ENCODE measurements at places on chromosomes 2 and 18. TPM values are rescaled to one million over a fixed set of nuclear protein-coding genes. Genes with fewer than 3 reads are reported as not detected.
A peak's percentile ranks its signal among the peaks of the same experiment; 100 is the strongest.

SOX11 gene
- total RNA-seq, result 9.8 TPM

ERICH2 gene
- not detected for total RNA-seq

CFAP65 gene
- not detected for total RNA-seq

GRCh38 chr18:55634545-55634944 is 46.6 kb upstream of the TCF4 start:
- DNase-seq, result no peak

DNA sequence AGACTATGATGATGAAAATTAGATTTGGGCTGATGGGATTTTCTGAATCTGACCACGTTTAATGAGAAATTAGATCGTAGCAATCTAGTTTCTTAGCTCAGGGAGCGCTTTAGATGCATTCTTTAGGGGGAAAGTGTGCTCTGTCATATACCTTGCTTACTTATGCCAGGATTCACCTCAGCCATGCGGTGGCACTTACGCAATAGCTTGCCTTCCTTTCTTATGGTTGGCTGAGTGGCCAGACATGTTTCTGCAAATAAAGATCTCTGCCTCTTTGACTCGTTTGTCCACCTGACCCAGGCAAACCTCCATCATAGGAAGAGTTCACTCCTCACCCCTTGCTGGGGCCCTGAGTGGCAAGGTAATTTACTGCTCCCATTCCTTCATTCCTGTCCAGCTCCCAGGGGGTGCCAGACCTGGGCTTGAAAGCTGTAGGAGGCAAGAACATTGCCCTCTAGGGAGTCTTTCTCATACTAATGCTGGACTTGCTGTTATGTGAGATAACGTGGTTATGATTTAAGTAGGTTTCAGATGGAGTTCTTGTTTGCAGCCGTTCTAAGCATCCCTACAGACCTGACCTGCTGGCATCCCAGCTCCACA is 57.1 kb downstream of the FBLN7 start:
- DNase-seq, result no peak

DNA sequence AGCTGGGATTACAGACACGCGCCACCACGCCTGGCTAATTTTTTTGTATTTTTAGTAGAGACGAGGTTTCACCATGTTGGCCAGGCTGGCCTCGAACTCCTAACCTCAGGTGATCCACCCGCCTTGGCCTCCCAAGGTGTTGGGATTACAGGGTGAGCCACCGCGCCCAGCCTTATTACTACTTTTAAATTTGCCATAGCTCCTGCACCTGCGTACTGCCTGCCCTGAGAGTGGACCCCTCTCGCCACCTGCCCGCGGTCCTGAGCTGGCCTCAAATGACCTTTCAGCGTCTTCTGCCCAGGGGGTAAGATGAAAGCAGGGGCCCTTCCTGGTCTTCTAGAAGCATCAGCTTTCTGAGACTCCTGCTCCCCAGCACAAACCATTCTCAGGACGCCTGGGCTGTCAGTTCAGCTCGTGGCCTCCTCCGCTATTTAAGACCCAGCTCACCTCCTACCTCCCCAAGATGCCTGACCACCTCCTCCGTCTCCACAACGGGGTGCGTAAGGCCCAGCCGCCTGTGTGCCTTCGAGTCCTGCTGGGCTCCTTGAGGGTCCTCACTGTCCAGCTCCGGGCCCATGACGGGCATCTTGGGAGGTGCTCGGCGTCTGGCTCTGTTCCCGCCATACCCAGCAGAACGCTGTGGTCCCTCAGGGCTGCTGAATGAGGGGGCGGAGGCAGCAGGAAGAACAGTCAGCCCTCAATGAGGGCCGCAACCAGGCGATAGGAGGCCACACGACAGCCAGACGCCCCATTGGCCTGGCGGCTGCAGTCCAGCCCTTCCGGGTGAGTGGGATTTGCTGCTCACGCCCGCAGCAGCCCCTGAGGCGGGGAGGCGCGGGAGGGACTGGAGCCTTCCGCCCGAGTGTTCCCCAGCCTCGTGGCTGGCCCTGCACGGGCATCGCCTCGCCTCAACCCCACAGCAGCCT is 266.6 kb downstream of the TFCP2L1 start:
- peak; percentile 33 for DNase-seq

DNA sequence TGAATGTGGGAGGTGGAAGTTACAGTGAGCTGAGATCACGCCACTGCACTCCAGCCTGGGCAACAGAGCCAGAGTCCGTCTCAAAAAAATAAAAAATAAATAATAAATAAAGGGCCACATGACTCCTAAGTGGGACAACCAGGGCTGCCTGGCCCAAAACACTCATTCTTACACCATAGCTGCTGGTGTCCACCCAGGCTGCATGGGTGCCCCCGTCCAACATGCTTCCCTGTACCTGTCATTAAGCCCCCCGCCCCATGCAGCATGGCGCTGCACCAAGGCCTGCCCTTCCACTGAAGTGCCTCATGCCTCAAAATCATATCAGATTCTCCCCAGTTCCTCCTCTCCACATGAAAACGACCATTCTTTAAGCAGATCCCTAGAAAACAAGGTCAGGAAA is 10.8 kb downstream of the GALM start:
- DNase-seq, result no peak

DNA sequence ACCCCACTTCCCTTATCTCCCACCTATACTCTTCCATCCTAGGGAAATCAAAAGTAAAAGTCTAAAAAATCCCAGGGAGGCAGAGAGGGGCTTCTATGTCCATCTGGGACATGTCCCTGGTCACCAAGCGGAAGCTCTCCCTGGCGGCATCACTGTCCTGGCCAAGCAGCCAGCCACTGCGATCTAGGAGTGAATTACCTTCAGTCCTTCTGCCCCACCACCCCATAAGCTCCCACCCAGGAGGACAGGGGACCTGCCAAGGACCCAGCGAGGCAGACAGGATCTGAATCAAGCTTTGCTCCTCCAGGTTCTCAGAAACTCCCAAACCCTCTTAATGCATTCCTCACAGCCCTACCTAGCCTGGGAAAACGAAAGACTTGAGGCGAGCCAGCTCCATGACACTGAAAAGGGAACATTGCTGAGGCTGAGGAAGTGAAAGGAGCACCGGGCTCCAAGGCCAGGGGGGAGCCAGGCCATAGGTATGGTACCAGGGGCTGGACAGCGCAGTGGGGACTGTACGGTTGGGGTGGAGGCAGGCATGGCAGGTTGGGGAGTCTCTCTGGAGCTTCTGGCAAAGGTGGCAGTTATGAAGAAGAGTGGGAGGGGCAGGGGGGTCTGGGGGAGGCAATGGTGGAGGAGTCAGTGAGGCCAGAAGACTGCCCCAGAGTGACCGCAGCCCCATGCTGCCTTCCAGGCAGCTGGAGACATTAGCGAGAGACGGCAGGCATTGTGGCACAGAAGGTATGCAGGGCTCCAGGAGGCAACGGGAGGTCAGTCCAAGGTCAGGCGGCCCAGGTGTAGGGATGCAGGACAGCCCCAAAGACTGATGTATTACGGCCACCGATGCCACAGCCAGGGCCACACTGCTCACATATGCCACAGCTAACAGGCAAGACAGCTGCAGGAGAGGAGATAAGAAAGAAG is 2.7 kb upstream of the SLC23A3 start:
- no peak for DNase-seq

DNA sequence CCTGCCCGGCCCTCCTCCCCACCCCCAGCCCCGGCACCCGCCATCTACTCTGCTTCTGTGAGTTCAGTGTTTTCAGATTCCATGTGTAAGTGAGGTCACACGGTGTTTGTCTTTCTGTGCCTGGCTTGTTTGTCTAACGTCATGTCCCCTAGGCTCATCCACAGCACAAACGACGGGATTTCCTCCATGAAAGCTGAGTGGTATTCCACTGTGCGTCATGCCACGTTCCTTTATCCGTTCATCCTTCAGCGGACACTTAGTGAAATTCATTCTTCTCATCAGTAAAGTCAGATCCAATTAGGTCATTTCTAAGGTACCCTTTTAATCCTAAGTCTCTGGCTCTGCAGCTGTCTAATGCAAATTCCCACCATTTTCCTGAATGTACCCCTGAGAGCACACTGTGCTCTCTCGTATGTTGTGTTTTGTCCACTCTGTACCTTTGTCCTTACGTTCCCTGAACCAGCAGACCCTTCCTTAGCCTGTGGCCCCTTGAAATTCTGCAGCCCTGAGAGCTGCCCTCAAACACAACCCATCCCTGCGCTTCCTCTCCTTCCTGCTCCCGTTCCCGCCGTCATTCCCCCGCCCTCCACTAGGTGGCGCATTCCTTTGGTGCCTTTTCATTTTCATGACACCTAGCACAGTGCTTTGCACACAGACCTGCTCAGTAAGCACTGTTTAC is 44.1 kb downstream of the TRAPPC12 start:
- no peak for DNase-seq
